ENCODE measurements at places on chromosomes 12 and 14.

- no peak for DNase-seq
Measured at GRCh38 chr14:68097727-68098126, 278.1 kb downstream of the RAD51B start.

DNA sequence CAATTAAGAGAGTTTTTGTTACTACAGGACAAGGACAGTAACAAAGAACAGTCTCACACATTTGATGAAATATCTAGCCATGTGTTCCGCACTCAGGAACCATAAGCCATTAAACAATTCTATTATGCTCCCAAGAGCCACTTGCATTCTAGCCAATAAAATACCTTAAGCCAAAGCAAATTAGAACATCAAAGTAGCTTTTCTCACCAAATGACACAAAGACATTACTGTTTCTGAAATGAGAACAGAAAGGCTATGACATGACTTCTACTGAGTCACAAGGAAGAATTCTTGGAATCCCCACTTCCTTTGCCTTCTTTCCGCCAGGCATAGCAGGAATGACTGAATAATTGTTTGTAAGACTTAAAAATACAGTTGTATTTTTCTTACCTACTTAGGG is 445.8 kb downstream of the ATP23 start:
- DNase-seq = no peak

GRCh38 chr12:85632390-85632789 is 203.8 kb downstream of the RASSF9 start:
- no peak for DNase-seq

GRCh38 chr14:25303934-25304333 is 254.0 kb upstream of the STXBP6 start:
- DNase-seq = no peak

DNA sequence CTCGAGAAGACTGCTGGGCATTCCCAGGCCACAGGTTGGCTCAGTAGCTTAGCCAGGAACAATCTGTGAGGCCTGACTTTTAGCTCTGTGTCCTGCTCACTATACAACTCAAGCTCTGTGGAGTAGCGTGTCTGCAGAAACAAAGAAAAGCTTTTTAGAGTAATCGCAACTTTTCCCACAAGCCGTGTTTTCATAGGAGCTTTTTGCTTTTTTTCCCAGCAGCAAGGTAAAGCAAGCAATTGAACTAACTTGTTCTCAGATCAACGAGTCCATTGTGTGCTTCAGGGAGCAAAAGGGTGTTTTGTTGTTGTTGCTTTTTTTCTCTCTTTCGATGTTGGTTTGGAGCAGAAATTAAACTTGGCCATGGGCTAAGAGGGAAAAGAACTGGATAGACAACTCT is 97.3 kb upstream of the BCL2L14 start:
- DNase-seq = no peak

GRCh38 chr12:124837958-124838803 is 25.5 kb downstream of the SCARB1 start:
- no peak for DNase-seq

DNA sequence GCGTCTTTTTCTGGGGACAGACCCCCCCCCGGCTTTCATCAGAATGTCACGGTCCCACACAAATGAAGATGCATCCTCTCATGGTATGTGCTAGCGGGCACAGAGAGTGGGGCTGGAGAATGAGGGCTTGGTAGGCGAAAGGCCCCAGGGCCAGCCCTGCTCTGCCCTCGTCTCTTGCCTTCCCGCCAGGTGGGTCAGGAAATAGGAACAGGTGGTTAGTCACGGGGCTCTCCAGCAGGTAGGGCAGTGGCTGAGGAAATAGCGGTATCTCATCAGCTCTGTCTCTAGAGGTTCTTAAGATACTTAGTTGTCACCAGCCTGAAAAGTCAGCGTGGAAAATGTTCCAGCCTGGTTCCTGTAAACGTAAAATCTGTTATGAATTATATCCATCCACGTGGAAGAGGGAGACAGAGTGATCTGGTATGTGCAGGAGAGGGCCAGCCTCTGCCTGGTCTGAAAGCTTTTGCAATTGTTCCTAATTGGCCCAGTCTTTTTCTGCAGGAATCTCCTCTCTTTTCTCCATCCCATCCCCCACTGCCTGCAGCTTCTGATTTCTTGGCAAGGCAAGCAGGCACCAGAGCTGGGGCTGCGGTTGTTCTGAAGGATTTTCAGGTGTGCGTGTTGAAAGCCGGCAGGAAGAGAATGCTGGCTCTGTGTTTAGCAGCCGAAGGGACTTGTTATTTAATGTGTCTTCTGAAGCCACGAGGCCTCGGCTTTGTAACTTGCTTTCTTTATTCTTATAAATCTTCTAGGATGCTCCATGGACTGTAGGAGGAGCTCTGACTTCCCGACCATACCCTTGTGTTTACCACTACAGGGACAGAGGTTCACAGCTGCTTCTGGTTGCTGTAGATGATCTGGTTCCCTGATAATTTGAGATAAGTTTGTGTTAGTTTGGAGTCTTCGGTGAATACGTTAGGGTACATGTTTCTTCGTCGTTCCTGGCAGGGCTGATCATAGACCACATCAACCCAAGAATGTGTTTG is 131.1 kb downstream of the CACNA1C start:
- no peak for DNase-seq

GRCh38 chr14:50559990-50560930 is at the start of gene ATL1:
Gene ATL1 (plus strand): TSS chr14:50560145. CDS start chr14:50560266, 121 bp downstream.
- DNase-seq = peak; percentile 35

DNA sequence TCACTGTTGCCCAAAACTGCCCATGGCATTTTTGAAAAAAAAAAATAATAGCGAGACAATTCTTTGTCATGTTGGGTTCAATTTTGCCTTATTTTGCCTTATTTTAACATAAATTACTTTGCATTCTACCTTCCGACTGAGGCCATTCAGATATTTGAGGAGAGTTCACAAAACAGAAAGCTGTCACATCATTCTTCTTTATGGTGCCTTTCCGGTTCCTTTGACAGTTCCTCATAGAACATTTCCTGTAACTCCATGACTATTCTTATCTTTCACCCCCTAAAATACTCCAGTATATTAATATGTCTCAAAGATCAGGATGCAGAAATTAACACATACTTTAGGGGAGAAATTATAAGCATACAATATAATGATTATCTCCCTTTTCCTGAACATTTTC is 476.7 kb downstream of the NOVA1 start:
- DNase-seq = no peak

DNA sequence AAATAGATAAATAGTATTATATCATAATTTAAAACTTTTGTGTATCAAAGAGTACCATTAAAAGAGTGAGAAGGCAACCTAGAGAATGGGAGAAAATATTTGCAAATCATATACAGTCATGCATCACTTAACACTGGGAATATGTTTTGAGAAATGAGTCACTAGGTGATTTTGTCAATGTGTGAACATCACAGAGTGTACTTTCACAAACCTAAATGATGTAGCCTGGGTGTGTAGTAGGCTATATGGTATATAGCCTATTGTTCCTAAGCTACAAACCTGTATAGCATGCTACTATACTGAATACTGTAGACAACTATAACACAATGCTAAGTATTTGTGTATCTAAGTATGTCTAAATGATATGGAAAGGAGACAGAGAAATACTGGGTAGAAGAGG is 48.0 kb upstream of the ARID2 start:
- no peak for DNase-seq

DNA sequence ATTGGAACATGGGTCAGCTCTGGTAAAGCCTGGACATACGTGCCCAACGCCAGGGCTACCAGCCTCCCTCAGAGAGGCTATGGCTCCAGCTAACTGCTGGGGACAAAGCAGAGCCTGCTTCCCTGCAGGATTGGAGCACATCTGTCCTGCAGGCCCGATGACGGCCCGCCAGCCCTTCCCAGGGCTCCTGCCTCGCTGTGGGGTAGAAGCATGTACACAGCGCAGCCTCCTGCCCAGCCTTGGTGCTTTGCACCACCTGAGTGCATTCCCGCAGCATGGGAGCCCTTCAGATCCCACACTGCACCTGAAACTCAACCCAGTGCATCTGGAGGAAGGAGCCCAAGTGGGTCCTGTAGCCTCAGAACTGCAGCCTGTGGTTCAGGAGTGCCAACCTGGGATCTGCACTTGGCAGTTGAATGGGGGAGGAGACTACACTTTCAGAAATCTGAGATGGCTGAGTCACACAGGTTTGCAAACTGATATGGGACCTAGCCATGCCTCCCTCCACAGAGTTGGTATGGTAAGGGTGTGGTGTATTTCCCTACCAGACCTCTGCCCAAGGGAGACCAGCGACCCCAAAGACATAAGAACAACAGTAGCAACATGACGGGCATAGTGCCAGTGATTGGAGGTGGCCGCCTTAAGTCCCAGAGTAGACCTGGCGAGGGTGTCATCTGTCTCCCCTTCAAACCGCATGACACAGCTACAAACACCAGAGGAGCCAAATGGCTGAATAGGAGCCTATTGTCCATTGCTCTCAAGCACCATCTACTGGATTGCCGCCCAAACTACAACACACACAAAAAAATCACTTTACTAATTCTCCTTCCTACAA is 273.9 kb upstream of the MIS18BP1 start:
- DNase-seq = no peak

DNA sequence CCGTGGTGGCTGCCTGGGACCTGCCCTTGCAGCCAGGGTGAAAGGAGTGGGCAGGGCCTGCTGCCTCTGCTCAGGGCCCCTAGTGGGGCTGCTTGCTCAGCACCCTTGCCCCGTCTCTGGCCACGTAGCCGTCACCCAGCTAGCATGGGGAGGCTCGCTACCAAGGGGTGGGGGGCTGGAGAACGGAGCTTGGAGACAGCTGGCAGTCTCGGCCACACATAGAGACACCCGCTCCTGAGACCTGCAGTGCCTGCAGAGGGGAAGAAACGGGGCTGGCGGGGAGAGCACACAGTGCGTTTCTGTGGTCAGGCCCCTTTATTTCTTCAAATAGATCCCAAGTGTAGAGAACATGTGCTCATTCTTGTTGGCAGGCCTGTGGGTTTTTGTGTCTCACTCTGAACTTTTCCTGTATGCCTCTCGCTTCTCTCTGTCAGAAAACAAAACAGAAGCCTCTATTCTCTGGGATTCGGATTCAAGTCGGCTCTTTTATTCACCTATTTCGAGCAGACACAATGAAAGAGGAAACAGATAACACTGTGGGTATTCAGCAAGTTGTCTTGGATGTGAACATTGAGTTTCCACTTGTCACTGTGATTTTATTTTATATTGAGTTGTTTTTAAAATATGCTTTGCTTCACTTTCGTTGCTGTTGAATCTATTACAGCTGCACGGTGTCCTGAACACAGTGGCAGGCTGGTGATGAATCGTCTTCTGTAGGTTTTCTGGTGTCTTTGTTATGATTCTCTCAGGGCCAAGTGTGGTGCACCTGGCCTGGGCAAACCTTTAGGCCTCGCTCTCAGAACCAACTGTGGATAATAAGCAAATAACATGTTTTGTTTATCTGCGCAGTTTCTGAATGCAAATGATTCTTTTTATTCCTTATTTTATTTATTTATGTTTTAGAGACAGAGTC is 26.5 kb downstream of the PACS2 start:
- DNase-seq = no peak

DNA sequence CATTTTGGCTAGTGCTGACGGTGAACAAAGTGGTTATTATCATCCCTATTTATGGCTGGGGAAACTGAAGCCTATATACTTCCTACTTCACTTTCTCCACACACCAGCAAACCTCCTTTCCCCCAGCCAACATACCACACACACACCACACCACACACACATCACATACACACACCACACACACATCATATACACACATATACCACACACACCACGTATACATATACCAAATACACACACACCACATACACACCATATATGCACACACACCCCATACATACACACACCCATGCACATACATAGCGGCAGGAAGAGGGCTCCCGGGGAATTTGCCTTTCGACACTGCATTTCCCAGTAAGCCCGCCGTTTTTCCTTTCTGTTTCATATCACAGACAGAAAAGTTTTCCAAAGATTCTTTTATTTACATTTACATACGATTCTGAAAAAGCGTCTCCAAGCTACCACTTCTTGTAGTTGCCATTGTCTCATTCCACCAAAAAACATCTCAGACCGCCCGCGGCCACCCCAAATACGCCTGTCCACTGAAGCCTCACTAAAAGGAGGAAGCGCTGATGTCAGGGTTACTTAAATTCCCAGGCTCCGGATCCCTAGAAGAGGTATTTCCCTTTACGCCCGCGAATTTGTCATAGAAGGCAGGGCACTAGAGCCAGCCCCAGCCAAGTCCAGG is 823 bp upstream of the RAB5B start:
- peak; percentile 74 for DNase-seq

- no peak for DNase-seq
Measured at GRCh38 chr12:82213761-82214160, 144.4 kb downstream of the CCDC59 start.

DNA sequence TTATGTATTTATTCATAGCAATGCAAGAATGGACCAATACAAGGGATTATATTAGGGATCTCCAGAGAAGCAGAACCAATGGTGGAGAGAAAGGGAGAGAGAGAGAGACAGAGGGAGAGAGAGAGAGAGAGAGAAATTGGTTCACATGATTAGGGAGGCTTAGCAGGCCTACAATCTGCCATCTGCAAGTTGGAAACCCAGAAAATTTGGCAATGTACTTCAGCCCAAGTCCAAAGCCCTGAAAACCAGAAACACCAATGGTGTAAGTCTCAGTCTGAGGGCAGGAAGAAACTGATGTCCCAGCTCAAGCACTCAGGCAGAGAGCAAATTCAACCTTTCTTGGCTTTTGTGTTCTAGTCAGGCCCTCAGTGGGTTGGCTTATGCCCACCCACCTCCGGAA is 48.7 kb upstream of the CMKLR1 start:
- no peak for DNase-seq

DNA sequence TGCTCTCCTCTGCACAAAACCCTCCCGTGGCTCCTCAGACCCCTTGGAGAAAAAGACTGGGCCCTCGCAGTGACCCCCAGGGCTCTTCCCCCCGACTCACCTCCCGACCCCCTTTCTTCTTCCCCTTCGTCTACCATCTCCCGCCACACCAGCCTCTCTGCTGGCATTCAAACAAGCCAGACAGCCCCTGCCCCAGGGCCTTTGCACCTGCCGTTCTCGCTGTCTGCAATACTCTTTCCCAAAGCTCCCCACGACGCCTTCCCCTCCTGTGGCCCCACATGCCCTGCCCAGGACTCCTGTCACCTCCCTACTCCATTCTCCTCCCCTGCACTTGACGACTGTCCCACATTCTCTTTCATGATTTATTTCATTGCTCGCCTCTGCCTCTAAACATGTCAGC is 115.7 kb downstream of the PHETA1 start:
- no peak for DNase-seq

DNA sequence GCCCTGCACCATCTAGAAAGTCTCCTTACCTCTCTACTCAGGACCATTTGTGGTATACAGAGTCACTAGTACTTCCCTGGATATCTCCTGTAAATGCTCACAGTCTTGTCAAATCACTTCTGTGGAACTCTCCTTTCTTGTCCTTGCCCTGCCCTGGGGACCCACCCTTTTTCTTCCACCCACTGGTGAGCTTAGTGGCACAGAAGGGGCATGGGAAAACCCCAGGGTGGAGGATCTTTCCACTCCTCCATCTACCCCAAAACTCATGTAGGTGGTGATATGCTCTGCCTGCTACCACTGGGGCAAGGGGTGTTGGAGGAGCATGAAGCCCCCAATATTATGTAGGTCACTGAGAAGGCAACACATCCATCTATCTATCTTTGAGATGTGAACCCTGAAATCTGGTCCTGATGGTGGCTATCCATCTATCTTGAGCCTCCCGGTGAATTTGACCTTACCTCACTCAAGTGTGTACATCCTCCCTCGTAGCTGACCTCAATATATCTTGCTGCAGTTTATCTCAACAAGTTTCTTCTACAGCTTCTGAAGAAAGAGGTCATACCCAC is 943 bp downstream of the TESPA1 start:
- no peak for DNase-seq
